ENCODE measurements at places on chromosomes 2 and 18.

DNA sequence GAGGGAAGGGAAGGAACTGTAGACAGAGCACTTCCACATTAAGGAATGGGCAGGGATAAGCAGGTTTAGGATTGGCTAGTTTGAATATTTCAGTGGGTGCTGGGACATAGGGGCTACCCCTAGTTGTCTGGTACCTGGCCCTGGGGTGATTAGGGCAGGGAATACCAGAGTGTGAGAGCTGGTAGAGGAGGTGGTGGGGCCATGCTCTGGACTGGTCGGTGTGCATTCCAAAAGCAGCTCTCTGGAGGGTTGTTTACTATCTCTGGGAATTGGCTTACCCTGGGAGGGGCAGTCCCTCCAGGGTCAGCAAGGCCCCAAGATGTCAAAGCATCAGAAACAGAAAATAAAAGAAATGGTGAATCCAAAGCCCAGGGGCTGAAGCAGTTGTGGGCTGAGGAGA, 103.8 kb downstream of the LAMA3 start:
- no peak for DNase-seq

- no peak for DNase-seq
These were observed 149.5 kb upstream of the ZFP36L2 start for GRCh38 chr2:43375746-43376522.

DNA sequence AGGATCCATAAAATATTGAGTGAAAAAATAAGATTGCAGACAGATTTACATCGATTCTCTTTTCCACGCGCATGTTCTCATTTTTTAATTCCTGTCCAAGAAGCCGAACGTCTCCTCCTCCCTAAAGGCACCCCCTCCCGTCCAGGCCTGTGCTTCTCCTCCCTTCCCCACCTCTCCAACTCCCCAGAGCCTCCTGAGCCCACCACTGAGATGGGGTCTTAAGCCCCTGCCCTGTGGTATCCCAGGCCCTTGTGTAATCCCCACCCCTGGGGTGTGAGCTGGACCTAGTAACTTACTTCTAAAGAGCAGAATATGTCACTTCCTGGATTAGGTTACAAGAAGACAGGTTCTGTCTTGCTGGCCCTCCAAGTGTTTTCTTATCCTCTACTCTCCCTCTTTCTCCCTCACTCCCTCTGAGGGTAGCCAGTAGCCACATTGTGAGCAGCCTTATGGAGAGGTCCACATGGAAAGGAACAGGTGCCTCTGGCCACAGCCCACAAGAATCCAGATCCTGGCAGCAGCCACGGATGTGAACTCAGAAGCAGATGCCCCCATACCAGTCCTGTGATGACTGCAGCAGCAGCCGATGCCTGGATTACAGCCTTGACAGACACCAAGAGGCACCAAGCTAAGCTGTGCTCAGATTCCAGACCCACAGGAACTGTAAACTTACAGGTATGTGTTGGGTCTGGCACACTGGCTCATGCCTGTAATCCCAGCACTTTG, 39.6 kb upstream of the OTOS start:
- no peak for DNase-seq

DNA sequence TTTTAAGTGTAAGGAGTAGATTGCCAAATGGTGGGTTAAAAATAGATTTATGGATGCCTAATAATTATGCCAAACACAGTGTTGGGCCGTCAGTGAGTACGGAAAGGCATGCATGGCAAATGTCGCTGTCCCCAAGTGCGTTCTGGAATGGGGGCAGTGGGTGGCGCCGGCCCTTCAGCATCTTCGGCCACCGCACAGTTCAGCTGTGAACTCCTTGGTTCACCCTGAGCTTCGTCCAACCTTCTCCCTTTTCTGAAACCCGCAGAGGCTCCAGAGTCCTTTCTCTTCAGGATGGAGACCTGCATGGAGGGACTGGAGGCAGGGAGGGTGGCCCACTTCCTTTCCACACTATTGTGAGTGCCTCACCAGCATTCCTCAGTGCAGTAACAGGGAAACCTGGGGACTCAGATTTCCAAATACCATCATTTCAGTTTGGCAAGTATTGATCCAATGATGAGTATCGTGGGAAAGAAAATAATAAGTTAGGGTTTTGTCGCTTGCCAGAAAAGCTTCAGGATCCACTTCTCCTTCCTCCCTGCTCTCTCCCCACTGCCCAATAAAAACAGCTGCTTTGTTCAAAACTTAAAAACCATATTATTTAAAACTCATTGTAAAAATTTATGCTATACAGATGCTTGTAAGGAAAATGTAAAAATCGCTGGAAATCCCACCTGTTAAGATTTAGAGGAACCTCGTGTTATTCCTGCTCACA, 74.6 kb upstream of the TXNDC2 start:
- no peak for DNase-seq

DNA sequence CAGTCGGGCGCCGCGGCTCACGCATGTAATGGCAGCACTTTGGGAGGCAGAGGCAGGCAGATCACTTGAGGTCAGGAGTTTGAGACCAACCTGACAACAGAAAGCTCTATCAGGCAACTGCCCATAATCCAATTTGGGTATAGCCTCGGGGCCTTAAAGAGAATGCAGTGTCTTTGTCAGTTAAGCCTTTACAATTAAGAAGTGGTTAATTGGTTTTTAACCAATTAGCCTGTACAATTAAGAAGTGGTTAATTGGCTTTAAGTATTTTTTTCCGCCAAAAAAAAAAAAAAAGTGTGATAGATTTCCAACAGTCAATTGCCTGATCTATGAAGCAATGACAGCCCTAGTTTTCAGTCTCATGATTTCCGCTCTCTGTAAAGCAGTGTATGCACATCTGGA, 74.6 kb upstream of the NARS1 start:
- DNase-seq, result no peak

GRCh38 chr2:202091476-202091875, 18.4 kb downstream of the KIAA2012 start:
- DNase-seq, result no peak

- DNase-seq, result no peak
These were observed 1.6 kb upstream of the MARCHF4 start for GRCh38 chr2:216373896-216374295.

DNA sequence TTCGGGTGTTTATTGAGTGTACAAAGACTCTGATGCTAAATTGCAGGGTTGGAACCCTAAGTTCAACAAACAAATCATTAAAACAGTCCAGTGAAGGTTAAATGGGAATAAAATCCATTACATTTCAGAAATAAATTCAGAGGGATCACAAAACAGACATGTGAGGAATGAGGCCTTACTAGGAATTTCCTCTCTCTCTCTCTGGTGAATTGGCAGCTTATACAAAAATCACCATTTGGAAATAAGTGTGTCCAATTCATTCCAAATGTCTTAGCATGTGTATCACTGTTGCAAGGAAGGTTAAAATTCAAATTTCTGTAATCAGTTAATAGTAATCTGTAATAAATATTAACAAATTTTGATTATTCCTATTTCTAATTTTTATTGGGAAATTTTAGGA, 228.6 kb upstream of the PXDN start:
- DNase-seq, result no peak

GRCh38 chr18:69944436-69944835, 3.2 kb downstream of the CD226 start:
- DNase-seq, result peak; percentile 36

DNA sequence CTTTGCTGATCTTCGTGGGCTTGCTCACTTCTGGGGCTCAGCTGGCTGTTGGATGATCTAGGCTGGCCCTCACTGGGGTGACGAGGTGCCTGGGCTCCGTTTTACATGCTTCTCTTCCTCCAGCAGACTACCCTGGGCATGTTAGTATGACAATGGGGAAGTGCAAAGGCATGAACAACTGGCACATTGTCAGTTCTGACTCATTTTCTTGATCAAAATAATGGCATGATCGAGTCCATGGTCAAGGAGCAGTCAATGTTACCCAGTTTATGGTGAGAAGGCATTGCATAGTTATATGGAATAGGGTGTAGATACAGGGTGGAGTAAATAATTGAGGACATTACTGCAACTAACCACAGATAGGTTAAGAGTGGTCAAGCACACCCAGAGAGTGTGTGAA, 10.0 kb upstream of the UPP2 start:
- no peak for DNase-seq

DNA sequence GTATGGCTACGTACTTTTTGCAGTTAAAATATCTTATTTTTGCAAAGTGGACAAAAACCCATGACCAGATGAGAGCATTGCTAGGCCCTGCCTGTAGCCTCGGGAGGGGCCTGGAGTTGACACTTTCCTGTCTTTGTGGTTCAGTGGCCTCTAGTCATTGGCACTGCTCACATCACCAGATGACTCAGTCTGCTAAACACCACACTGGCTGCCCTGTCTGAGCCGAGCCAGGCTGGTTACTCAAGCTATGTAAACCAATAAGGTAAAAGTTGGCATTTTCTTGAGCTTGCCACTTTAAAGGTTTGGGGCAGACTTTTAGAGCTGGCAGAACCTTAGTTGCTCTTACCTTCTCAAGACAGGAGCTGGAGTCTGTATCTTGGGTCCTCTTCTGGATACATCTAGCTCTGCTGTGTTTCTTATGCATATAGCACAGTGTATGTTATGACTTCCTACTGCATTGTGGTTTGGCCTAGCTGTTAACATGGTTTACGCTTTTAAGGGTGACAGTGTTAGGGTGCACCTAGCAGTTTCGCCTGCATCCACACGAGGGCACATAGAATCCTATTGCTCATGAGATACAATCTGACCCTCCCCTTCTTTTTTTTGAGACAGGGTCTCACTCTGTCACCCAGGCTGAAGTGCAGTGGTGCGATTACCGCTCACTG, 76.4 kb downstream of the AP1S3 start:
- peak; percentile 76 for DNase-seq

DNA sequence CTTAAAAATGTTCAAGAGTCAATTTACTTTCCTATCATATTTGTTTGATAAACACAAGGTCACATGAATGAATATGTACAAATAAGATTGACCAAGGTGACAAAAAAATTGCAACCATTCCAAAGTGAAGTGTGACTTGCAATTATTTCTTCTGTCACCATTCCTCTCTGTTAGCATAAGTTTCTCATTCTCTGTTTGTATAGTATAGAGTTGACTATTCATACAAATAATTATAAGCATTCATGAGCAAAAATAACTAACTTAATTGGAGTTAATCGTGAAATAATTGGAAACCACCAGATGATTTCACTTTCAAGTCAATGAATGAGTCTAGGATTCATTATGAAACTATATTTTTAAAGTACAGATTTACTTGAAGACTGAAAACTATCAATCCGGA, 42.1 kb downstream of the PGAP1 start:
- DNase-seq, result no peak

DNA sequence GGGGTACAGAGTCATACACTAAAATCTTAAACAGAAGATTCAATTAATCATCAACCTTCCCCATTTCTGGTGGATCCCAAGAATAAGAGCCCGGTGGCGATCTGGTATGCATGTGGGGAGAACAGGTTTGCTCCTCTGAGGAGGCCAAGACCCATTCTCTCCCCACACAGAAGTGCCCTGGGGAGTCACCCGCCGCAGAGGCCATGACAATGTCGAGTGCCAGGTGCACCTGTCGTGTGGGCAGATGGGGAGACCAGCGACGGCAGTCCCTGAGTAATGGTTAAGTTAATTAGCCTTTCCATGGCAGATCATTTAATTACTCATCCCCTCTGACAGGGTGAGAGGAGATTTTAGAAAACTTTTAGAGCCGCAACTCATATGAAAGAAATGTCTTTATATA, 345.0 kb downstream of the NCKAP5 start:
- DNase-seq, result no peak

DNA sequence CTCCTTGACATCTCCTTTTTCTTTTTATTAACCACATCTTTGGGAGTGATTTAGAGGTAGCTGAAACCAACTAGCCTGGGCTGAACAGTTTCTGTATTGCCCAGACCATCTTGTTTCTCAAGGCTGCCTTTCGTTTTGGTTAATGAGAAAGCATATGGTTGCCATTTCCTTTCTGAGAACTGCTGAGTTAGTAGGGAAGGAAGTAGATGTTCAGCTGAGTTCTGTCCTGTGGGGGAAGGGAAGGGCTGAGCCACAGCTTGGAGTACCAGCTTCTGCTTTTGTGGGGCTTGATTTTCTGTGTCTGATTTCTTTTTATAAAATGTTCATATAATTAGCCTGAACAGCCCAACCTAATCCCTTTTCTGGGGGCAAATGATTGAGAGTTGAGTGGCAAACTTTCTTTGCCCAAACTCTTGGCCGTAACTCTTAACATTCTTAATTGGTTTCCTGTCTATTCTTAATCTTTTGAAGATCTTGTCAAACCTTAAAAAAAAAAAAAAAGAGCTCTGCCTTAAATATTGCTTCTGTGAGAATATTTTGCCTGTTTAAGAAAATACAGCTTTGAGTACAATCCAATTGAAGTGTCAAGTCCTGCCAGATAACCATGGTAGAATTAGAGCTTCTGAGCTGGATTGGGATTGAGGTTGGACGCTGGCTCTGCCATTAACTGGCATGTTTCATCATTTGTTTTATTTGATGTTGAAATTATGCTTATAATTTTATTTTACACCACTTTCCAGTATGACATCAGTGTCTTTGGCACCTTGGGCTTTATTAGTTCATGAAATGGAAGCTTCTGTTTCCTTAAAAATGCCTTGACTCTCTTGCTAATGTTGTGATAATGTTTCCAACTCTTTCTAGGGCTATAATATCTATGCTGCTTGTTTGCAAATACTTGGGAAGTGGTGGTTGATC, 1.9 kb upstream of the NABP1 start:
- DNase-seq, result peak; percentile 74

DNA sequence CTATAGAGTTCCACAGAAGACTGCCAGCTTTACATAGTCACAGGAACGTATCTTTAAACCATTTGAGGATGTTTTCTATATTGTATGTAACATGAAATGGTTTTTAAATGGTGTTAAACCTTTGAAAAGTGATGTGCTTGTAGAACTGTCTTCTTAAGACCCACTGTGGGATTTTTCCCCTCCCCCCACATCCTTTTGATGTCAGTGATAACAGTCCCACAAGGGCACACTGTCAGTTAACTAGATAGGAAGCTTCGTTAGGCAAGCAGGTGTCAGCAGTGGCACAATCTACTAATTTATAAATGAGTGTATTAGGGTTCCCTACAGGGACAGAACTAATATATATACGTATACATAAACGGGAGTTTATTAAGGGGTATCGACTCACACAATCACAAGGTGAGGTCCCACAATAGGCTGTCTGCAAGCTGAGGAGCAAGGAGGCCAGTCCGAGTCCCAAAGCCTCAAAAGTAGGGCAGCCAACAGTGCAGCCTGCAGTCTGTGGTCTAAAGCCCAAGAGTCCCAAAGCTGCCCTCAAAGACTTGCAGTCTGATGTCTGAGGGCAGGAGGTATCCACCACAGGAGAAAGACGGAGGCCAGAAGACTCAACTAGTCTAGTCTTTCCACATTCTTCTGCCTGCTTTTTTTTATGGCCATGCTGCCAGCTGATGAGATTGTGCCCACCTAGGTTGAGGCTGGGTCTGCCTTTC, 23.8 kb upstream of the HNRNPLL start:
- peak; percentile 18 for DNase-seq

DNA sequence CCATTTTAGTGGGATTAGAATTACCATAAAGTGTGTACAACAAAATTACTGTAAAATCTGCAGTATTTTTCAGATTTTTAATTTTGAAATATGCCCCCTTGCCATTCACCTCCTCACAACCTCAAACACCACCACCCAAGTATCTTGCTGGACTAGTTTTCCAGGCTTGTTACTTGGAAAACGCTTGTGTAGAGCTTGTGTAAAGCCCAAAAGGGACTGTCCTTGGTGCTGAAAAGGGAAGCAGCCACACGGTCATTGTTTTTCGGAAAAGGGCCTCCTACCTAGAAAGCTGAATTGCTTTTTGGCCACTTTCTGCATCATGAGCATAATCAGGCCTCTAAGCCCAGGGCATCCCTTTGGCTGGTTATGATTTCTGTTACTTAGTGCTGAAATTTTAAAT, 563.4 kb downstream of the LRRTM4 start:
- DNase-seq, result no peak

GRCh38 chr18:48836231-48836805, 114.4 kb downstream of the SMAD7 start:
- DNase-seq, result no peak
